ENCODE measurements at places on chromosomes 7 and 10.

- DNase-seq, result no peak
Observed at GRCh38 chr7:105376908-105377533, 11.7 kb downstream of the SRPK2 start.

GRCh38 chr7:147136352-147136751 is 1019.8 kb downstream of the CNTNAP2 start:
- no peak for DNase-seq

- no peak for DNase-seq
Observed at GRCh38 chr7:111855842-111856227, 293.5 kb upstream of the IMMP2L start.

DNA sequence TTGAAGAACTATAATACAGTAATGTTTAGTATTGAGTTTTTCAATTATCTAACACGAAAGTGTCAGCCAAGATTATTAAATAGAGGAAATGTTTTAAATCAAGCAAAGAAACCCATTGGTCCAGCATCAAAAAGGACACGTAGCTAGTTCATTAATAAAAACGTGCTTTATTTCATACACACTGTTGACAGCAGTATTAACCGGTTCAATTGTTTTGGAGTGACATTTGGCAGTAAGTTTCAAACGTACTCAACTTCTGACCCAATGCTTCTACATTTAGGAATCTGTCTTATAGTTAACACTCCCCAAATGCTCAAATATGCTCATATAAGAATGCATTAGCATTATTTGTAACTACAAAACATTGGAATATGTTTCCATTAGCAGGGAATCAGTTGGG is 41.3 kb downstream of the SLC16A12 start:
- no peak for DNase-seq

- no peak for DNase-seq
Observed at GRCh38 chr10:79376078-79376628, 28.9 kb downstream of the PPIF start.

GRCh38 chr10:78991187-78991586 is 77.6 kb upstream of the ZMIZ1 start:
- no peak for DNase-seq

GRCh38 chr10:129030603-129030895 is 436.5 kb upstream of the MGMT start:
- DNase-seq, result no peak

GRCh38 chr7:148503900-148504487 is 86.6 kb upstream of the C7orf33 start:
- no peak for DNase-seq
